ENCODE measurements at places on chromosomes 1 and 21.

GRCh38 chr1:93814795-93815340 lies 64.1 kb downstream of the DNTTIP2 start:
- DNase-seq, result no peak

DNA sequence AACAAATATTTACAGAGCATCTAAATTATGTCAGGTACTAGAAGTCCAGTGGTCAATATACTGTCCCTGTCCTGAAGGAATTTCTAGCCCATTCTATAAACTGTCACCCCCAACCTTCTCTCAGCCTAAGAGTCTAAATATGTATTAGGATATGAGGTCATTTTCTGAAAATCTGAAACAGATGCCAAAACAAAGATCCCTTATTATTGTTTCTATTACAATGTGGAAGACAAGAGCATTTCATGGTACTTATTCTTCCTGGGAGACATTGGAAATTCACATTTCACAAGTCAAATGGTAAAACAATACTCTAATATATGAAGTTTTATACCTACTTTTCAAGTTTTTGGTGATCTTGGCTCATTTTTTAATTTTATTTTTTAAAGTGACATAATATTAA lies 2.6 kb downstream of the CLCA1 start:
- DNase-seq, result no peak

DNA sequence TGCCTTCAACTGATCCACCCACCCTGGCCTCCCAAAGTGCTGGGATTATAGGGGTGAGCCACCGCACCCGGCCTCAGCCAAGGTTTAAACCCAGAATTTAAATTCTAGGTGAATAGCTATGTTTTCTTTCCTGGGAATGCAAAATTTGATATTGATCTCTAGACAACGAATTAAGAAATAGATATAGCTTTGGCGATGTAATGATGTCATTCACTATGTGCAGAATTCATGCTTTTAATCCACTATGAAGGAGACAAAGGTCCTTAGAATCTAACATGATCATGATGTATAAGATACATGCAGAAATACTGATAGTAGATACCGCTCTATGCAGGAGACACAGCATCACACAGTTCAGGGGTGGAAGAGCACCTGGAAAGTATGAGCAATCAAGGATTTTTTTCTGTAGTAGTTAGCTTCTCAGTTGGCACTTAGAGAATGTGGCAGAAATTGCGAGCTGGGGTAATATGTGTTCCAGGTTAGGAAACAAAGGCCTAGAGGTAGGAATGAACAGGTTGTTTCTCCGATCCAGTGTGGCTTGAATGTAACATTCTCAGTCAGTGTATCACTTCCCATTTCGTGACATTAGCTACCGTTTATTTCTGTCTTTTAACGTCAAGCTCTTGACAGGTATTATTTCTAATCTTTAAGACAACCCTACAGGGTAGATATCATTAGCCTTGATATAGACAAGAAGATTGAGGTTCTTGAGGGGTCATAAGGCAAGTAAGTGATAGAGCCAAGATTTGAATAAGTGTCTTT lies 3.0 kb upstream of the CEP350 start:
- DNase-seq, result no peak

DNA sequence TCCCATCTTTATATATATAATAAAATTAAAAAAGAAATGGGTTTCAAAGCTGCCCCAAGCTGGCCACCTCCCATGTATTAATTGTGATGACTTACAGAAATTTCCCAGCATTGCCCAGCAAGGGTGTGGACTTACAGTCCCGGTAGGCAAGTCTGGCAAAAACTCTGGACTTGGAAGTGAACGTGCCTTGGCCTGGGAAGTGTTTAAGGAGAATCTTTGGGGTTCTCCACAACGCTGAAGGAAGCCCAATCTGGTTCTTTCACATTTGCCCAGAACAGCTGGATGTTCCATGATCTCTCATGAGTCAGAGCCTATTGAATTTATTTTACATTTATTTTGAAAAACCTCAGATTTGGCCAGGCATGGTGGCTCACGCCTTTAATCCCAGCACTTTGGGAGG lies 98.4 kb upstream of the SLC45A1 start:
- no peak for DNase-seq

- no peak for DNase-seq
Measured at GRCh38 chr1:173297798-173298391, 90.8 kb upstream of the TNFSF4 start.
